ENCODE measurements at places on chromosomes 6 and 20. TPM values are rescaled to one million over a fixed set of nuclear protein-coding genes. Genes with fewer than 3 reads are reported as not detected.

The CGA gene
- total RNA-seq: not detected

- H3K4me1 ChIP-seq: no peaks in the 10 kb centered on the region
- H3K27ac ChIP-seq: no peak overlapping the region
- no peaks in the 10 kb centered on the region for H3K36me3 ChIP-seq
- H3K4me3 ChIP-seq: no peak overlapping the region
Measured at GRCh38 chr20:64203037-64203777, 39.0 kb downstream of the MYT1 start.

- DNase-seq: no peak
- H3K4me1 ChIP-seq: no peaks in the 10 kb centered on the region
- H3K36me3 ChIP-seq: no peaks in the 10 kb centered on the region
- H3K27me3 ChIP-seq: no peaks in the 10 kb centered on the region
- H3K4me3 ChIP-seq: no peak overlapping the region
Measured at GRCh38 chr6:127634178-127634577, 57.2 kb downstream of the C6orf58 start.

GRCh38 chr6:105561486-105561885, 158.6 kb upstream of the PREP start:
- no peak overlapping the region for H3K27ac ChIP-seq
- H3K27me3 ChIP-seq: no peaks in the 10 kb centered on the region
- no peaks in the 10 kb centered on the region for H3K36me3 ChIP-seq

- no peak overlapping the region for H3K27ac ChIP-seq
- H3K4me3 ChIP-seq: no peak overlapping the region
- H3K36me3 ChIP-seq: no peaks in the 10 kb centered on the region
- H3K4me1 ChIP-seq: peaks cover 22% of the 10 kb centered on the region
- DNase-seq: no peak
- no peaks in the 10 kb centered on the region for H3K27me3 ChIP-seq
Measured at GRCh38 chr6:37920667-37921066, 101.1 kb downstream of the ZFAND3 start.

DNA sequence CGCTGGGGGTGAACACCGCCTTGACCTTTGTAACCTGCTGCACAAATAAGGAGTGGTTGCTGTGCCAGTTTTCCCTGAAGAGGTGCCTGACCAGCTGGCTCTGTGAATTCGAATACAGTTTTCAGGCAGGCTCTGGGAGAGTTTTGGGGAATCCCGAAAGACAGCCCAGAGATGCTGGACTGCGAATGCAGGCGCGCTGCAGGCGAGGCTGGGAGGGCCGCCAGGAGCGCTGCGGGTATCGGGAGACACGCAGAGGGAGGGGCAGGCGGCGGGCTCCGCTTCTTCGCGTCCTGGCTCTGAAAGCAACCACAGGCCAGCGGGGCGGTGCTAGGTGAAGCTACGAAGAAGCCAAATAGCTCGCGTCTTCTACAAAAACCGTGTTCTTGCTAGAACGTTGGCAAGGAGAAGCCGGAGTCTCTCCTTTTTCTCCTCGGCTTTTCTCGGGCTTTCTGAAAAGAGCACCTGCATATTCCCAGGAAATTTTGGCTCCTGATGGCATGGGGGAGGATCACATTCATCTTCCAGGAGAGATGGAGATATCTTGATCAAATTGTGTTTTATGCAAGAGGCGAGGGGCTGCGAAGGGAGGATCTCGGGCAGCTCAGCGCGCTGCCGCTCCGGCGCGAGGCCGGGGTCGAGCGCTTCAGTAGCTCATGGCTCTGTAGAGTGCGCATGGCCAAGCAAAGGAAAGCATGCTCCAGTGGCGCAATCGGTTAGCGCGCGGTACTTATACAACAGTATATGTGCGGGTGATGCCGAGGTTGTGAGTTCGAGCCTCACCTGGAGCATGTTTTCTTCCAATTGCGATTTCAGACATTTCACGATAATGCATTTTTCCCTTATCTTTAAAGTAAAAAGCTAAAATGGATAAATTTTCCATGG, 158.1 kb upstream of the ZNF184 start:
- no peak for DNase-seq
- H3K4me3 ChIP-seq: peak overlapping the region; percentile 5
- H3K27ac ChIP-seq: no peak overlapping the region
- H3K36me3 ChIP-seq: no peaks in the 10 kb centered on the region

- H3K27me3 ChIP-seq: no peaks in the 10 kb centered on the region
- no peaks in the 10 kb centered on the region for H3K36me3 ChIP-seq
- no peak overlapping the region for H3K4me3 ChIP-seq
- H3K27ac ChIP-seq: no peak overlapping the region
- no peaks in the 10 kb centered on the region for H3K4me1 ChIP-seq
Measured at GRCh38 chr20:8912731-8913130, 156.2 kb upstream of the PLCB4 start.

- no peaks in the 10 kb centered on the region for H3K36me3 ChIP-seq
- no peaks in the 10 kb centered on the region for H3K27me3 ChIP-seq
- no peaks in the 10 kb centered on the region for H3K4me1 ChIP-seq
Measured at GRCh38 chr20:5056801-5057599, 55.7 kb upstream of the SLC23A2 start.

DNA sequence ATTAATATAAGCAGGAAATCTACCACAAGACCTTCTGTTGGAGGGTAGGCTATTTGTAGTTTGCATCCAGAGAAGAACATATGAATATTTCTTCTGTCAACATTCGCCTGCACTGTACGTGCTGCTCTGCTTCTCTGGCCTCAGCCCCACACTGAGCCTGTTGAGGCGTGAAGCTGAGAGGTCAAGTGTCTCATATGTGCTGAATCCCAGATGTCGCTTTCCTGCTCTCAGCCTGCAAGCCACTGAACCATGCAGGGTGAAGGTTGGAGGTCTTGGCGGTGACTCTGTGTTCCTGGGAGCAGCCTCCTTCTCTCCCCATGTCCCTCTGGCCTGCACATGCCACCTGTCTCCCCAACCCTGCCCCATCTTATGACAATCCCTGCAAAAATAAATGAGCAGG, 83.6 kb downstream of the TMEM170B start:
- no peak overlapping the region for H3K27ac ChIP-seq
- no peak for DNase-seq

DNA sequence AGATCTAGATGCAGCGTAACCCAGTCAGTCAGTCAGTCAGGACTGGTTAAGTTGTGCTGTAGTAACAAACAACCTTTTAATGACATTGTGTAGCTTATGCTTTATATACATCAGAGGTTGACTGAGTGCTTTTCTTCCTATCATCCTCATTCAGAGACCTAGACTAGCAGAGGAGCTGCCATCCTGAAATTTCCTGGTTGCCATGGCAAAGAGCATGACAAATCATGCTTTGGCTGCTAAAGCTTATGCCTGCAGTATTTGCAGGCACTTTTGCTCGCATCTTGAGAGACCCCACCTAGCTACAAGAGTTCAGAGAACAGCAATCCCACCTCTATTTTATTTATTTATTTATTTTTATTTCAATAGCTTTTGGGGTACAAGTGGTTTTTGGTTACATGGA, 244.0 kb downstream of the BTBD3 start:
- no peak overlapping the region for H3K27ac ChIP-seq
- H3K4me3 ChIP-seq: no peak overlapping the region
- DNase-seq: no peak
- H3K36me3 ChIP-seq: no peaks in the 10 kb centered on the region
- no peaks in the 10 kb centered on the region for H3K27me3 ChIP-seq
- H3K4me1 ChIP-seq: no peaks in the 10 kb centered on the region

GRCh38 chr6:5497896-5498578, 236.7 kb downstream of the FARS2 start:
- H3K27me3 ChIP-seq: no peaks in the 10 kb centered on the region
- no peaks in the 10 kb centered on the region for H3K4me1 ChIP-seq
- no peaks in the 10 kb centered on the region for H3K36me3 ChIP-seq
- no peak overlapping the region for H3K4me3 ChIP-seq
- no peak overlapping the region for H3K27ac ChIP-seq

DNA sequence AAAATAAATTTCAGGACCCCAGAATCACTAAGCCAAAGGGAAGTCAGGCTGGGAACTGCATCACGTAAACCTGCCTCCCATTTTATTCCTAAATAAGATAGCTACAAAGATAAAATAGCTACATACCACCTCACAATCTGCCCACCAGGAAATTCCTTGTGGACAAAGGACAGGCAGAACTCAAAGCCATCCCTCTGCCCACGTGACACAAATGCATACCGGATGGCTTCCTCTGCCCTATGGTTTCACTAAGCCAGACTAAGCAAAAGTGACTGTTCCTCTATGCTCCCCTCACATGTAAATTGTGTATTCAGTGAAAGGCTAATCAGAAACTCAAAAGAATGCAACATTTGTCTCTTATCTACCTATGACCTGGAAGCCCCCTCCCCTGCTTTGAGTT, 15.0 kb downstream of the MBOAT1 start:
- no peak for DNase-seq
- peaks cover 18% of the 10 kb centered on the region for H3K4me1 ChIP-seq
- H3K27me3 ChIP-seq: no peaks in the 10 kb centered on the region
- H3K27ac ChIP-seq: no peak overlapping the region

The COL20A1 gene
- not detected for total RNA-seq

DNA sequence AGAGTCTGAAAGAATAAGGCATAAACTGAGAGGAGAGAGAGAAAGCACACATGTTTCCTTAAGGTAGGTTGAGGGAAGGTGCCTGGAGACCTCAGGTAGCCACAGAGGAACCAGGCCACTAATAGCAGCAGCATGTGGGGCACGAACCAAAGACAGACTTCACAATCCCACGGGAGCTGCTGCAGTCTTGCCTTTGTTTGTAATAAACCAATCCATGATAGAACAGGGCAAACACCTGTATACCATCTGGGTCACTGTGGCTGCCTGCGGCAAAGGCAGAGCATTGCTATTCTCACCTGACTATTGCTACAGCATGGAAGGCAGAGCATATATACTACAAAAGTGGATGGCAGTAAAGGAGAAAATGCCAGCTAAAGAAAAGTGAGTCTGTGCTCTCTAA, 36.3 kb downstream of the HEBP2 start:
- peaks cover 1% of the 10 kb centered on the region for H3K4me1 ChIP-seq
- H3K27me3 ChIP-seq: no peaks in the 10 kb centered on the region
- H3K36me3 ChIP-seq: peaks cover 5% of the 10 kb centered on the region
- no peak for DNase-seq
- no peak overlapping the region for H3K4me3 ChIP-seq
- H3K27ac ChIP-seq: no peak overlapping the region

DNA sequence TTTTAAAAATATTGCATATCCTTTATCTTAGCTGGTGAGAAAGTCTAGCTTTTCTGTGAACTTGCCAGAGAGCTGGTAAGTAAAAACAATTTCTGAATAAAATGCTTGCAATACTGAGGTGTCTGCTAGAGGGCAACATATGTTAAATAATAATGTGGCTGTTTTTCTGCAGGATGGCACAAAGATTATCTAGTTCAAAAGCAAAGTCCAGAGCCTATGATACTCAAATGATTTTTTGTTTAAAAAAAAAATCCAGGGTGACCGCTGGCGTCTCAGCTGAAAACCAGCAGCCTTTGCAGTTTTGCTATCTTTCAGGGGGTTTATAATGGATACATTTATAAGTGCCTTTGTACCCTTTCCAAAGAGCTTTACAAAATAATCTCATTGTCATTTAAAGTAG, 194.9 kb downstream of the PHACTR1 start:
- H3K4me1 ChIP-seq: no peaks in the 10 kb centered on the region

GRCh38 chr6:18016133-18016532, 28.7 kb upstream of the KIF13A start:
- H3K4me1 ChIP-seq: no peaks in the 10 kb centered on the region
- H3K27me3 ChIP-seq: no peaks in the 10 kb centered on the region
- H3K27ac ChIP-seq: no peak overlapping the region
- no peak for DNase-seq

The CBFA2T2 gene
- 11.9 TPM for total RNA-seq

DNA sequence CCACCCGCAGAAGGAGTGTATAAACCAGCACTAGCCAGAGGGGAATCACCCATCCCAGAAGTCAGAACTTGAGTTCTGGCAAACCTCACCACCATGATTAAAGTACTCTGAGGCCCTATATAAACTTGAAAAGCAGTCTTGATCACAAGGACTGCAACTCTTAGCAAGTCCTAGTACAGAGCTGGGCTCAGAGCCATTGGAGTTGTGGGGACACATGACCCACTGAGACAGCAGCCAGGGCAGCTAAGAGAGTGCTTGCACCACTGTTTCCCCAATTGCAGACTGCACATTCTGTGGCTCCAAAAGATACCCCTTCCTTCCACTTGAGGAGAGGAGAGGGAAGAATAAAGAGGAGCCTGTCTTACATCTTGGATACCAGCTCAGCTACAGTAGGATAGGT, 4.7 kb upstream of the MCM9 start:
- no peak for DNase-seq
- no peak overlapping the region for H3K4me3 ChIP-seq
- H3K27me3 ChIP-seq: no peaks in the 10 kb centered on the region
- H3K36me3 ChIP-seq: no peaks in the 10 kb centered on the region

- H3K27ac ChIP-seq: no peak overlapping the region
- H3K27me3 ChIP-seq: no peaks in the 10 kb centered on the region
- H3K4me1 ChIP-seq: no peaks in the 10 kb centered on the region
- H3K36me3 ChIP-seq: no peaks in the 10 kb centered on the region
- no peak overlapping the region for H3K4me3 ChIP-seq
Measured at GRCh38 chr20:54525916-54526590, 50.7 kb downstream of the DOK5 start.

The OR2J3 gene
- total RNA-seq: not detected

- H3K4me3 ChIP-seq: no peak overlapping the region
- H3K36me3 ChIP-seq: peaks cover 16% of the 10 kb centered on the region
- H3K27me3 ChIP-seq: no peaks in the 10 kb centered on the region
- H3K27ac ChIP-seq: peak overlapping the region; percentile 19
- H3K4me1 ChIP-seq: peaks cover 97% of the 10 kb centered on the region
Measured at GRCh38 chr20:19940988-19941460, 76.1 kb upstream of the NAA20 start.

The VAPB gene
- 52.9 TPM for total RNA-seq

The HSPA1L gene
- 0.99 TPM for total RNA-seq

DNA sequence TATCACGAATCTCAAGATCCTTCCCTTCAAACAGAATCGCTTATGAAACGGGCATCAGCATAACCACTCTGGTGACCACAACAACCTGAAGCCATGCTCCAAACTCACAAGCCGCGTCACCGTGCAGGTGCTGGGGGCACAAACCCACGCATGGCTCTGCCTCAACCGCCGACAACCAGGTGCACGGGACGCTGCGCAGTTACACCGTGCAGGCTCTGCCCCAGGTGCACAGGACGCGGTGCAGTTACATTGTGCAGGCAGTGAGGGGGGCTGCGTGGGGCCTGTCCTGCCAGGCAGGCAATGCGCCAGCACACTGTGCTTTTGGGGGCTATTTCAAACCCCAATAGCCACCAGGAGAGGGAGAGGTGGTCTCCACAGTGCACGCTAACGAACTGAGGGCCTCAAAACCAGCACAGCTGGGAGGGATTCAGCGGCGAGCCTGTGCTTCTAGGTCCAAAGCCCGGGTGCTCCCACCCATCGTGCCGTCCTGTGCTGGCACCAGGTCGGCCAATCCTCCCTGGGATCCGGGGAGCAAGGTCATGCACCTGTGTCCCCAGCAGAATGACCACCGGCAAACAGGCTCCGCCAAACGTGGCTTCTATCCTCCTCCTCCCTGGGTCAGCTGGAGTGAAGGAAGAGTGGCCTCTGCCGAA, 35.8 kb downstream of the ZBTB46 start:
- H3K27ac ChIP-seq: no peak overlapping the region
- no peaks in the 10 kb centered on the region for H3K4me1 ChIP-seq
- no peaks in the 10 kb centered on the region for H3K27me3 ChIP-seq
- H3K4me3 ChIP-seq: no peak overlapping the region
- H3K36me3 ChIP-seq: no peaks in the 10 kb centered on the region

The MLIP gene
- 0.70 TPM for total RNA-seq

Data from left lung (tissue), 14 donors.